A549 treated with CORT108297 at 1 μM for 4 hours (cell line): ENCODE measurements at places on chromosomes 13 and 19. TPM values are rescaled to one million over a fixed set of nuclear protein-coding genes. Genes with fewer than 3 reads are reported as not detected.

The SCN1B gene
- total RNA-seq, result 13.1 to 20.9 TPM (median 19.9 TPM) in 5 replicates

The ERICH6B gene
- not detected in 5 replicates for total RNA-seq

The ASF1B gene
- 32.5 to 34.1 TPM (median 32.8 TPM) in 5 replicates for total RNA-seq

The LILRB1 gene
- total RNA-seq, result 0.08 TPM in 1 of 5 replicates, not detected in the others

The ZNF561 gene
- 6.7 to 14.4 TPM (median 8.5 TPM) in 5 replicates for total RNA-seq

The CABP5 gene
- total RNA-seq, result not detected in 5 replicates
